ENCODE measurements at places on chromosomes 7 and 10.
A peak's percentile ranks its signal among the peaks of the same experiment; 100 is the strongest.

DNA sequence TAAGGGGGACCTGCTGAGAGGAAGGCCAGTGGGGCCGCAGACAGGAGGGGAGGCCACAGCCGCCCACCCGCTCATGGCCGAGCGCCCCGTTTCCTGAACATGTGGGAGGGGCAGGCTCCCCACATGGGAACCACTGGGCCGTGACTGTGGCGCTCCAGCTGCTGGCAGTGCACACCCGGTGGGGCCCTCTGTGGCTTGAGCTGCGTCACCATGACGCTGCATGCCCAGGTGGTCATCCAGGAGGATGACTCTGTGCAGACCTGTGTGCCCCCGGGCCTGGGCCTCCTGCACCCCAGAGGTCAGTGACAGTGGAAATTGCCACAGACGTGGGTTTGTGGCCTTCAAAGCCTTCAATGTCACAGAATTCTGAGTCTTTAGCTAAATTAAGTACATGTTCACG lies 85.1 kb downstream of the MGMT start:
- no peak for DNase-seq

DNA sequence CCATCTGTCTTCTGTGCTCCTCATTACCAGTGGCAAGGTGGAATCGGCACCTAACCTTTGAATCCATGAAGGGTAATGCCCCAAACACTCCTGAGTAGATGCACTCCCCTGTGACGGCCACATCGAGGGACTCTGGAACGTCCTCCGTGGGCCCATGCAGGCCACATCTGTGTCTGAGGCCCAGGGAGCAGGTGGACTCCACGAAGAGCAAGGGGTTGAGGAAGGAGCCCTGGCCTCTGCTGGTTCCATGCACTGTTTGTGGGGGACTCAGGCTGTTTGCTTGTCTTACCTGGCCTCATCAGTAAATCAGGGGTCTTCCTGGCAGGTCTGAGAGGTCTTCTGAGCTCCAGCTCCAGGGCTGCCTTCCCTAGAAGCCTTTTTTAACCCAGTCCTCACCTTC lies 62.6 kb upstream of the HMX3 start:
- no peak for DNase-seq

DNA sequence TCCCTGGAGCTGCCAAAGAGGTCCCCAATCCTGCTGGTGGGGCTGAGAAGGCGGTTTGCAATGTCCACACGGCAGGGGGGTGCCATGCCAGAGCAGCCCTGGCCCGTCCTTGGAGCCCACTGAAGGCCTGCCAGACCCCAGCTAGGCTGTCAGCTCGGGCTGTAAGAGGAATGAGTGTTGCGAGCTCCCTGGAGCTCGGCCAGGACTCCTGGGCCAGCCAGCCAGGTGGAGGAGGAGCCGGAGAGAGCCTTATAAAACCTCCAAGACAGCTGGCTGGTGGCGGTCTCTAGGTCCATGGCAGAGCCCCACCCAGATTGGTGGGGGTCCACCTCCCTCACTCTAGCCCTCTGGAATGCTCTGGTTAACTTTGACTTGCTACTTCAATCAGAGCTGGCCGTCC lies 55.1 kb upstream of the CALN1 start:
- no peak for DNase-seq

- no peak for DNase-seq
These were observed 1.9 kb upstream of the CEP55 start for GRCh38 chr10:93494494-93494893.

DNA sequence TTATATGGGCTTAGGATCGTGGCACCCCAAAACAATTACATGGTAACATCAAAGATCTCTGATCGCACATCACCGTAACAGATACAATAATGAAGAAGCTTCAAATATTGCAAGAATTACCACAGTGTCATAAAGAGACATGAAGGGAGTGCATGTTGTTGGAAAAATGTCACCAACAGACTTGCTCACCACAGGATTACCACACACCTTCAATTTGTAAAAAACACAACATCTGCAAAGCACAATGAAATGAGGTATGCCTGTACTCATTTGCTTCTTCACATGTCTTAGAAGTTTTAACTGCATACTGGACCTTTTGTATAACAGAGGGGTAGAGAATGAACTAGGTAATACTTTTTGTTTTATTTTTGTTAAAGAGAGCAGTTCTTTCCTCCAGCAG lies 96.6 kb downstream of the TPST1 start:
- DNase-seq: no peak

DNA sequence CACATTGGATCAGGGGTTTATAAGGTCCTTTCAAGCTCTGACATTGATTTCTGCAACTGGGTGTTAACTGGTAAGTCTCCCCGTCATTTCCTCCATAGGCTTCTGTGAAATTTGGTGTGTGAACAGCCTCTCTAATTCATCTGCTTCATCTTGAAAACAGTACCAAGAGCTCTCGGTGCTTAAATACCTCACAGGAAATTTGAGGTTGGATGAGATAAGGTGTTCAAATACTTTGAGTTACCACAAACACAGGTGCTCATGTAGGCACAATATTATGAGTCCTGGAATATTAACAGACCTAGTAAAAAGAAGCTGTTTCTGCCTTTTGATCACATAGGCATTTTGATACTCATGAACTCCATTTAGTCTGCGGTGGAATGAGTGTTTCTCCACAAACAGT lies 85.2 kb downstream of the RTKN2 start:
- DNase-seq: no peak

DNA sequence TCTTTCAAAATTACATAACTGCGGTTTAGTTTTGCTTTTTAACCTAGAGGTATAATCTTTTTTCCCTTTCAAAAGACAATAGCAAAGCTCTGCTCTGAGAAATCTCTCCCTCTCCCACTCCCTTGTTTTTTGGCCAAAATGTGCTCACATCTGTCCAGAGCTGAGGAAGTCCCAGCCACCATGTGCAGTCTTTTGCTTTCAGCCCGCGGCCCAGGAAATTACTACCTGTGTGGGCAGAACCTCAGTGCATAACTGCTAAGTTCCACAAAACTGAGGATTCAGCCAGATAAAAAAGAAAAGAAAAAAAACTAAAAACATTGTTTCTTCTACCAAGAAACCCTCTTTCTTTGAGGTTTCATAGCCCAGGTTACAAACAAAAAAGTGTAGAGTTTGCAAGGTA lies 115.0 kb upstream of the HGF start:
- no peak for DNase-seq

DNA sequence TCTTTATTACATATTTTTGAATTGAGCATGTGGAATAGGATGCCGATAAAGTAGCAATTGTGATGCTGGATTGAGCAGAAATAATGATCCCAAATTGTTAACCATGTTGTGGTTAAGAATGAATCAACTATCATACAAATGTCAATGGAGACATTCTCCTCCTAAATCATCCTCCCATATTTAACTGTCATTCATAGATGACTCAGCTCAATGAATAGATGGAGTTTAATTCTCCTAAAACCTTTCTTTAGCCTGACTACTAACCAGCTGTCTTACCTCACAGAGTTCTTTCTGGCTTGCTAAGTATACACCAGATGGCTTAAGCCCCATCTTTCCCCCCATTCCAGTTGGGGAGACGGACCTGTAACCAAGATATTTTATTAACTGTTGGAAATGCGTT lies 23.4 kb upstream of the NPS start:
- no peak for DNase-seq

DNA sequence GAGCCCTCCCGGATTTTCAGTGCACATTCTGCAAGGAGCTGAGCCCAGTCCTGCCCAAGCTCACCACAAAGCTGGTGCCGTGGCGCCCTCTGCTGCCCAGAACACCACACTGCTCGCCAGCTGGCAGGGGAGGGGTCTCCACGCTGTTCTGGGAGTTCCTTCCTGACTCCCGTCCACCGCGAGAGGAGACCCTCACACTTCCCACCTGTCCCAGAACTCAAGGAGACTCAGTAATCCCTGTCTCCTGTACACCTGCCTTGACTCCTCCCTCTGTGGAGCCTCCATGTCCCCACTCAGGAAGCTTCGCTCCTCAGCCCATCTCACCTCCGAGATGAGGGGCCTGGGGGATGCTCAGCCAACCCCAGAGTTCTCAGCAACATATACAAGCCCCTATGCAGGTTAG lies 11.3 kb downstream of the C10orf105 start:
- DNase-seq: peak; percentile 40

DNA sequence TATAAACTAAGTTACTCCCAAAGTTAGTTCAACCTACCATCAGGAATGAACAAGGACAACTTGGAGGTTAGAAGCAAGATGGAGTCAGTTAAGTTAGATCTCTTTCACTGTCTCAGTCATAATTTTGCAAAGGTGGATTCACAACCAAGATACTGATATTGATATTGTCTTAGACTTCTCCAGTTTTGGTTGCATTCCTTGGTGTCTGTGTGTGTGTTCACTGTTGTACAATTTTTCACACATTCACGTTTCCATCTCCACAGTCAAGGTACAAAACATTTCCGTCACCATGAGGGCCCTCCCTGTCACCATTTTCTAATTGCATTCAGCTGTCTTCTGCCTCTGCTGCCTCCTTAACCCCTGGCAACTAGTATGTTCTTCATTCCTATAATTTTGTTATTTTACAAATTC lies 41.1 kb downstream of the AKR1E2 start:
- DNase-seq: no peak

DNA sequence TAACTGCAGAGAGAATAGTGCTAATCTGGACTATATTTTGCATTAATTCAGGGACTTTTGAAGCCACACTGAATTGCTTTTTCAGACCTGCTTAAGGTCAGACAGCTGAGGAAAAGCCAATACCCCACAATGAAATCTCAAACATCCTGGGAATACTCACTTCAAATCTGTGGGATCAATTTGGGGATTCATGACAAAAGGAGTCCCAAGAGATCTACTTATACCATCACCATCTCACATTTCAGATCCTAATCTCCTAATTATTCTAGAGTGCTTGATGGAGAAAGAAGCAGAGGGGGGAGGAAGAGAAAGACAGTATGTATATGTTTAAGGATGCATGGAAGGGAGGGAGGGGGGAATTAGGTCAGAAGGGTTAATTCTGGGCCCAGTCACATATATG lies 202.2 kb downstream of the CACNA2D1 start:
- DNase-seq: no peak

- DNase-seq: no peak
These were observed 5.9 kb downstream of the TNKS2 start for GRCh38 chr10:91804126-91804510.

DNA sequence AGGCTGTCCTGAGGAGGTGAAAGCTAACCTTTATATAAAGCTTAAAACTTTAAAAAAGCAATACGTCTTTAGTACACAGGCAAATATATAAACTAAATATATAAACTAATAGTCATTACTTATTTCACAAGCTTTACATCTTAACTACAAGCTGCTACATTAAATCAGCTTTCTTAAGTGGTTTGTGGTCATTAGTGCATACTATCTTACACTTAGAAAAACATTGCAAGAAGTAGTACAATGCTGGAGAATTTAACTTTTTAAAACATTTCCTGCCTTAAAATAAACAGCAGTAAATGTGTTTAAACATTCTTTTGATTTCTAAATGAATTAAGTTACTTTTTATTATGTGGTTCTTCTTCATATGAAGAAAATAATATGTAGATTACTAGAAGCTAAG lies 36.3 kb downstream of the MET start:
- DNase-seq: no peak

GRCh38 chr7:108376206-108376605 lies 80.0 kb downstream of the NRCAM start:
- no peak for DNase-seq

DNA sequence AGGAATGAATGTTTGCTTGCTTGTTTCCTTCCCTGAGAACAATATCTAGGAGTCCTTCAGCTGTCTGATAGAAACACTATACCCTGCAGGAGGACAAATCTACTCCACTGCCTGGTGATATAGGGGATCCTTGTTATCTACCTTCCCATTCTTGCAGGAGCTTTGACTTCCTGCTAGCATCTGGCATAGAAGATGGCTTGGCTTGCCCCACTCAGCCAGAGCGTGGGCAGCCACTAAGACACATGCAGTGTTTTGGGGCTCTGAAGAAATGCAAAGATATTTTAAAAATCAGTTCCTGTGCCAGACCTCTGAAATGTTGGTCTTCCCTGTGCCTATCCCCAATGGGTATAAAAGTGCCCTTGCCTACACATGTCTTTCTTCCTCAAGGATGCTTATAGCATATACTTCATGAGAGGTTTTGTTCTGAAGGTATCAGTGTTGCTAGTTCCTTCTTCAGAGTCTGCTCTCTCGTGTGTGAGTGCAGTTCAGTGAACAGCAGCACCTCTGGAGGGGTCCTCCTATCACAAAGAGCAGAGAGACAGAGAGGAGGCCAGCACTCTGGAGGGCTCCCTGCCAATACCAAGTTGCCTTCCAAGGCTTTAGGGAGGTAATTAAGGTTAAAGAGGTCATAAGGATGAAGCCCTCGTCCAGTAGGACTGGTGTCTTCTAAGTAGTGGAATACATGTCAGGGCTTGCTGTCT lies 149.1 kb upstream of the CALCR start:
- no peak for DNase-seq

GRCh38 chr10:128901236-128901635 lies 565.8 kb upstream of the MGMT start:
- DNase-seq: no peak

DNA sequence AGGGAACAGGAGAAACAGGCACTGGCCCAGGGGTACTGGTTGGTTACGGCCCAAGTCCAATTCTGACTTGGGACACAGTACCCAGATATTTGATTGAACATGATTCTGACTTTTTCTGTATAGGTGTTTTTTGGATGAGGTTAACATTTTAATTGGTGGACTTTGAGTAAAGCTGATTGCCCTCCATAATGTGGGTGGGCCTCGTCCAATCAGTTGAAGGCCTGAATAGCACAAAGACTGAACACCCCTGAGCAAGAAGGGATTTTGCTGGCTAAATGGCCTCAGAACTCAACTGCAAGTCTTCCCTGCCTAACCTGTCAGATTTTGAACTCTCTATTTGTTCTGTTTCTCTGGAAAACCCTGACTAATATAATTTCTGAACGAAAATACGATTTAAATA lies 222.6 kb downstream of the TEX36 start:
- DNase-seq: no peak

- peak; percentile 36 for DNase-seq
These were observed 659 bp downstream of the OPTN start for GRCh38 chr10:13100349-13101294.

- DNase-seq: peak; percentile 56
These were observed 562 bp downstream of the TMEM243 start for GRCh38 chr7:87218796-87219544.

DNA sequence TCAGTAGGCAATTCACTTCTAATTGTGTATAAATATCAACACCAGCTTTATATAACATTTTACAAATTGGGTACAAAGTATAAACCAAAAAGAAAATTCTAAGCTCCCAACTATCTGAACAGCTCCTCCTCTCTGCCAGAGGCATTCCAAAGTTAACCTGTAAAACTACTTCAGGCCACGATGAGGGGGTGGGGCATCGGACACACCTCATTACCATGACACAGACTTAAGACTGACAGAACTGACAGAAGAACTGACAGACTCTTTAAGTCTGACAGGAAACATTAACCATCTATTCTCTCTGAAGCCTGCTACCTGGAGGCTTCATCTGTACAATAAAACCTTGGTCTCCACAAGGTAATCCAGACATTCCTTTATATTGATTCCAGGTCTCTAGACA lies 12.3 kb downstream of the ESYT2 start:
- no peak for DNase-seq

DNA sequence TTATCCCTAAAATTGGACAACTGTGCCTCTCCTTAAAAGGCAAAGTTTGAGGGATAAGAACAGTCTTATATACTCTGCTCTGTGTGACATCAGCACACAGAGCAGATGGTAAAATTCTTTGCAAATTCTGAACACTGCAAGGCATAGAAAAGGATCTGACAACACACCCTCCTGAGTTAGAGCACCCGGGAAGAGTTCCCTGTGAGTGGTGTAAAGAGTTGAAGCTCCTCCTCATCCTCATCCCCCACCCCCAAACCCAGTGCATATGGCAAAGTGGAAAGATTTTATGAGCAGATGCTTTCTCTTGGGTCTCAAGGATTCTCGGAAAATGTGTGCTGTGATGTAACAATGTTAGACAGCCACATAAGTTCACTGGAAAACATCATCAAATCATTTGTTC lies 40.0 kb upstream of the DGKI start:
- no peak for DNase-seq
